KG1 (cell line): ENCODE measurements at places on chromosomes 2 and 18.

- DNase-seq: no peak
Observed at GRCh38 chr2:100413571-100413970, 3.9 kb downstream of the CHST10 start.

- DNase-seq: no peak
Observed at GRCh38 chr2:219798430-219798829, 171.0 kb downstream of the SLC4A3 start.

GRCh38 chr2:43086451-43087221, 139.8 kb downstream of the ZFP36L2 start:
- no peak for DNase-seq

GRCh38 chr2:127408004-127408806, 10.0 kb upstream of the PROC start:
- DNase-seq: peak; percentile 72

GRCh38 chr2:1651121-1652033, 92.9 kb downstream of the PXDN start:
- DNase-seq: no peak

DNA sequence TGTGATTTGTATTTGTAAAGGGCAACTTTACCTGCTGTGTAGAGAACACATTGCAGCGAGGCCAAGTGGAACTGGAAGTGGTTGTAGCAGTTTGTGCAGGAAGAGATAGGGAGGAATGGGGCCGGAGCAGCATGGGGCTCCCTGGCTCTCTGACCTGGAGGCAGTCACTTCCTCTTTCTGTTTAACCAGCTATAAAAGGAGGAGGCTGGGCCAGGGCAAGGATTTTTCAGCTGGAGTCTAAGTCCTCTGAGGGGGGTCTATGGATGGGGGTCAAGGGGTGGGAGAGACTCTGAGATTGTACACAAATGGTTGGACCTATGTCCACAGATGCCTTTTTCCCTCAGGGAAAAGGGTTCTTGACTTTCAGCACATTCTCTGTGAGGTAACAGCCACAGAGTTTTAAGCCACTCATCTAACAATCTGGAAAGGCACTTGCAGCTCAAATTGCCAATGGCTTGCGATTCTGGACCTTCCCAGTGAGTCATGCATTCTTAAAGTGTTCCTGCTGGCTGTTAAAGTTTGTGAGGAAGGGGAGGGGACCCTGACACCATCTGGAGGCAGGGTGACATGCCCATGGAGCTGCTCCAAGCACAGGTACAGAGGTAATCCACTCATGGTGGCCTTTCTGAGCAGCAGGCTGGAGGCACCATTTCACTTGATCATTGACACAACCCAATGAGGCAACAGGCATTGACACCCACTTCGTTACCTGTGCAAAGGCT, 347.0 kb downstream of the CYRIA start:
- peak; percentile 80 for DNase-seq

- DNase-seq: no peak
Observed at GRCh38 chr2:220628252-220628651, 943.9 kb downstream of the EPHA4 start.

GRCh38 chr2:144747571-144747970, 227.7 kb upstream of the ZEB2 start:
- no peak for DNase-seq

DNA sequence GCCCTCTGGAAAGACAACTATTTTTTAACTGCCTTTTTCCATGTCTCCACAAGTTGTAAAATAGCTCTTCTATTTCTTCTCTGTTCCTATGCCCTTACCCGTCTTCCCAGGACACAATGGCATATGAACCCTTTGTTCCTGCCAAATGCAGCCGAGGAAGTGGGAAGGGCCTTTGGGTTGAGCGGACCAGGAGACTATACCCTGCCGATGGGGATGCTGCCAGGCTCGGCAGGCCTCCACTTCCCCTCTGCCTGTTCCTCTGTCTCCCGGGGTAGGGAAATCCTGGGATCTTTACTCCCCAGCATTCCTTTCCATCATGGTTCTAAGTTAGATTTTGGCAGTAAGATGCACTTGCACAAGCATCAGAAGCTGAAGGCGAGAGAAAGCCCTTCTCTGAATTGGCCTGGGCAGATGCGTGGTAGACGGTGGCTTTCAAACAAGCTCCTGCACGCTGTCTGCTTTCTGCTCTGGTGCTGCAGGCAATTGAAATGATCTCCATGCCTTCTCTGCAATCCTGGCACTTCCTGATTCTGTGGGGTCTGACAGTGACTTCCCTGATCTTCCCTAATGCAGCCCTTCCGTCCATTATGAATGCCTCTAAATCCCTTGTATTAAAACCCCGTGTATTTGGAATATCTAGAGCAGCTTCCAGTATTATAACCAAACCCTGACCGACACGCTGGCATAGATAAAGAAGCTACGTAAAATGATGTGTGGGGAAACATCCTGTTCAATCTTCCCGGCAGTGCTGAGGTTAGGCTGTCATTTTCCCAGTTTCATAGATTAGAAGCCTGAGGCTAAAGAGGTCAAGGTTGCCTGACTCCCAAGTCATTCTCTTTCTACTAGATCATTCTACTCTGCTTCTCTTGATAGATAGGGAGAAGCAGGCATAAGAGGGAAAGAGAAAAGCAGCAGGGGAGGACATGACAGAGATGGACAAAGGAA, 69.8 kb downstream of the MCFD2 start:
- DNase-seq: no peak

DNA sequence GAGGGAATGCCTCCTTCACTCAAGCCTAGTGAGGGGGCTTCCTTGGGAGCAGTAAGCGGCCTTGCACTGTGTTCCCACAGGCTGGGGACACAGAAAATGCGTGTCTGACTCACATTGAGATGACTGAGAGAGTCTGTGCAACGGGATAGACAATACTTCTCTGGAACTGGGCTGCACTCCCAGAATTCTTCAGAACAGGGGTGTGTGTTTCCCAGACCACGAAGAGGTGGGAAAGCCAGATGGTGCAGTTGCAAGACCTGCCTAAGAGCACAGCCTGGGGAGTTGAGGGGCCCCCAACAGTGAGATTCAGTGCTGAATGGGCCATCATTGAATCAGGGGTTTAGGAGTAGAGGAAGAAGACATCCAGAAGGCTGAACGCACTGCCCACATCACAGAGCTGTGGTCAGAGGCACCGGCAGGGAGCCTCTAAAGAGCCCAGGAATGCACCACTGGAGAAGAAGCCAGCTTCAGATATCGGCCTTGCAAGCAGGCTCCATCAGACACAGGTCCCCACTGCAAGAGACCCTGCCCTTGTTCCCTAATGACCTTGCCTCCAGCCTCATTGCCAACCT, 36.6 kb upstream of the MRPL19 start:
- DNase-seq: no peak

- no peak for DNase-seq
Observed at GRCh38 chr18:59606193-59607077, 90.8 kb downstream of the CCBE1 start.

DNA sequence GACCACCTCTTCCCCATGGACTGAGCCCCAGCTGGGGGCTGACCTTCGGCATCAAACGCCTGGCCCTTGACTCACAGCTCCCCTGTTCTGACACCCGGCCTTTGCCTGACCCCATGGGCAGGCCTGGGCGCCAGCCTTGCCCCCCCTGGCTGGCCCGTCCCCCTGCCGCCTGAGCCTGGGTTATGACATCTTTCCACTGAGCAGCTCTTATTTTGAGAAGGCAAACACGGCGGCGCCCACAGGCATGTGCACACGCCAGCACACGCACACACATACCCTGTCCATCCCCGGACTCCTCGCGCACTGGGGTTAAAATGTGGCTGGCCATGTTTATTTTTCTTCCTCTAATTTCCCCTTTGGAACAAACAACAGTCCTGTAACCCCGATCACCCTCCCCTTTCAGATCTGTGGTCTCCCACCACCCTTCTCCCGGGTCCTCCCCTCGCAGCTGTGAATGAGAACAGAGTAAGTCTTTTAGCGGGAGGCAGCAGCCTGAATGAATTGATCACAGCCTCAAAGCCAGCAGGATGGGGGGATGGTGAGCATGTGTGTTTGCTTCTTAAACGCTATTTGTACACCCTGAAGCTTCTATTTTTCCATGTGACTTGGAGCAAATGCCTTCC, 11.8 kb upstream of the ATOH8 start:
- no peak for DNase-seq

DNA sequence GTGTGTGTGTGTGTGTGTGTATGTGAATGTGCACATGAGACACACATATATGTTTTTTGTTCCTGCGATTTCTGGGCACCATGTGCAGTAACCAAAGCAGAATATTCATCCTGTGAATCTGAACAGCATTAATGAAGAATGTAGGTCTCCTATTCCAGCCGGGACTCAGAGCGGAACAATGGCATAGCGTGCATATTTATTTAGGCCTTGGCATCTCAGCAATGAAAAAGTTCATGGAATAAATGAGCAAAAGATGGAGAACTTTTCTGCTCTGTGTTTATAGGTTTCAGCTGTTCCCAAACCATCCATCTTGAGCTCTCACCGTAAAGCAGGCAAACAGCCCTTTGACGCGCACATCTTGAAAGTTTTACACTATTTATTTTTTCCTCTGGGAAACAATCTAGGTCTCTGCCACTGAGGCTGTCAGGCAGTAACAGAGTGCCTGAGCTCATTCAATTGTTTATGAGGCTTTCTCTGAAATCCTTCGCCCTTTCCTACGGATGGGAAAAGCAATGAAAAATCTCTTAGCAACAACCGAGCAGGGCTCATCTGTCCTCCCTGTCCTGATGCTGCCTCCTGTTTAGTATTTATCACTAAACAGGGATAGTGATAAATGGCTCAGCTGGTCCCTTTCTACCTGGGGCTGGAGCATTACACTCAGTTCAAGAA, 146.2 kb upstream of the MSH6 start:
- DNase-seq: no peak

- DNase-seq: no peak
Observed at GRCh38 chr2:165777522-165778186, 16.4 kb downstream of the GALNT3 start.

GRCh38 chr2:290090-290722, 2.3 kb upstream of the ALKAL2 start:
- DNase-seq: no peak

- DNase-seq: no peak
Observed at GRCh38 chr2:217394510-217395351, 534.9 kb upstream of the TNP1 start.

GRCh38 chr2:226282151-226282550, 517.5 kb downstream of the IRS1 start:
- no peak for DNase-seq

- DNase-seq: no peak
Observed at GRCh38 chr2:52477166-52477565, 1290.4 kb upstream of the CHAC2 start.

DNA sequence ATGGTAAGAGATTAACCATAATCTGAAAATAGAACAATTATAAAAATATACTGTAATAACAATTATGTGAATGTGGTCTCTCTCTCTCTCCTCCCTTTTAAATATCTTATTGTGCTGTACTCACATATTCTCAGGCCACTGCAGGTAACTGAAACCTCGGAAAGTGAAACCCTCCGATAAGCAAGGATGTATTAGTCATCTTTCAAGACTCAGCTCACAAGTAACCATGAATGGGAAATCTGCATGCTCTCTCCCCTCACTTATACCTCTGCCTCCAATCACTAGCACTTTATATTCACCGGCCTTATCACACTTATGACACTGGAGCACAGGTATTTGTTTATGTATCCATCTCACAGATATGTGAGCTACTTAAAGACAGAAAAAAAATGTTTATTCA, 139.7 kb downstream of the LRP2 start:
- DNase-seq: no peak

GRCh38 chr18:21743166-21743832, 2.7 kb downstream of the MIB1 start:
- DNase-seq: no peak

DNA sequence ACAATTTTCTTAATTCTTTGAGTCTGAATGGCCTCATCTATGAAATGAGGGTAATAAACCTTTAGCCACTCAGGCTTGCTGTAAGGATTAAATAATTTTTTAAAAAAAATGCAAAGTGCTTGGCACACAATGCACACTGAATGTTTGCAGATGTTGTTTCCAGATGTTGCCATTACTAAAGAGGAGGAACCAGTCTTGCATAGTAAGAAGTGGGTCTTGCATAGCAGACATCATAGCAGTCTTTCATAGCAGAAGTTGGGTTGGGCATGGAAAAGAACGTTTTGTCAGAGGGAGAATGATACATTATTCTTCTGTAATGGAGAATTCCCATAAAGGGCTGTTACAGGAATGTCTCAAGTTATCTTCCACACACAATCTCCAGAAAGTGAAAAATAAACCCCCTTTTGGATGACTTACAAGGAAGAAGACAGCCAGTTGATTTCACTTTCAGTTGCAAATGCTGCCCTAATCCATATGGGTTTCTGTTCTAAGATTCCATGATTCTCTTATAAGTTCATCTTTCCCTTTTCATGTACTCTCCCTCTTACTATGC, 327.7 kb downstream of the SUCLG1 start:
- DNase-seq: no peak

DNA sequence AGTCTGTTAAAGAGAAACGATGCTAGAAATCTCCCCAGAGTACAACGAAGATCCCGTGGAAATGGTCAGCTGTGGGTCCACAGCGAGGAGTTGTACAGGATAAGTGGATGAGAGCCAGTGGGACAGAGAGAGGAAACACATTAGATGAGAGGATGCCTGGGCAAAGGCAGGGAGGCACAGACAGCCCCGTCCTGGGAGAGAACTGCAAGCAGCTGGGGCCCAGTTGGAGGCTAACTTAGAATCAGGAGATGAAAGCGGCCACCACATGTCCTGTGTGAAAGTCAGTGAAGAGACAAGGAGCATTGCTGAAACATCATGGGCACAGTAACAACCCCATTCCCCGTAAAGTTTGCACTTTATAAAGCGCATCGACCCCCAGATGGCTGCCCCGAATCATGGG, 157.5 kb downstream of the RAPGEF4 start:
- no peak for DNase-seq

DNA sequence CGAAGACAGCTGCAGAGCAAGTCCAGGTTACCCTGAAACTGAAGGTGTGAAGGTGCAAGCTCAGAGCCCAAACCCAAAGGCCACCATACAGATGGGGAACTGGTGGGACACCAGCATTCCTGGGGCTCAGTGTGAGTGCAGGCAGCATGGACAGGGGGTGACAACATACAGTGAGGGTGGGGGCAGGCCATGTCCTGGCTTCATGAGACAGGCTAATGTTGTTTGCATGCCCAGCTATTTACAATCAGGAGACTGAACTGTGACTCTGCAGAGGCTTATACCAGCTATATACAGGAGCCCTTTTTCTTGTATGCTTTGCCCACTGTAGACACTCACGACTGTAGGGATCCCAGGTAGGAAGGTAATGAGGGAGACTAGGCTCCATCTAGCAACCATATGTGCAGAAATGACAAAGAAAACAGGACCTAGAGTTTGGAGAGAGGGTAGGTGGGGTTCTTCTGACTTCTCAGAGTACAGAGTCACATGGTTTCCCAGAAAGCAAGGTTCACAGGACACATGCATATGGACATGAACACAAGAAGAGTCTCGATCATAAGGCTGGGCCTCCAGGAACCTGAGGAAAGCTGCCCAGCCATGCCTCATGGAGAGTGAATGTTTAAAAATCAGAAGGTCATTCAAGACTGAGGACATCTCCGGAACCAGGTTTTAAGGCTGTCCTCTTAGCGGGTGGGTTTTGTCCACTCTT, 26.4 kb downstream of the SIX3 start:
- DNase-seq: no peak
